ENCODE measurements at places on chromosomes 13 and 19.

DNA sequence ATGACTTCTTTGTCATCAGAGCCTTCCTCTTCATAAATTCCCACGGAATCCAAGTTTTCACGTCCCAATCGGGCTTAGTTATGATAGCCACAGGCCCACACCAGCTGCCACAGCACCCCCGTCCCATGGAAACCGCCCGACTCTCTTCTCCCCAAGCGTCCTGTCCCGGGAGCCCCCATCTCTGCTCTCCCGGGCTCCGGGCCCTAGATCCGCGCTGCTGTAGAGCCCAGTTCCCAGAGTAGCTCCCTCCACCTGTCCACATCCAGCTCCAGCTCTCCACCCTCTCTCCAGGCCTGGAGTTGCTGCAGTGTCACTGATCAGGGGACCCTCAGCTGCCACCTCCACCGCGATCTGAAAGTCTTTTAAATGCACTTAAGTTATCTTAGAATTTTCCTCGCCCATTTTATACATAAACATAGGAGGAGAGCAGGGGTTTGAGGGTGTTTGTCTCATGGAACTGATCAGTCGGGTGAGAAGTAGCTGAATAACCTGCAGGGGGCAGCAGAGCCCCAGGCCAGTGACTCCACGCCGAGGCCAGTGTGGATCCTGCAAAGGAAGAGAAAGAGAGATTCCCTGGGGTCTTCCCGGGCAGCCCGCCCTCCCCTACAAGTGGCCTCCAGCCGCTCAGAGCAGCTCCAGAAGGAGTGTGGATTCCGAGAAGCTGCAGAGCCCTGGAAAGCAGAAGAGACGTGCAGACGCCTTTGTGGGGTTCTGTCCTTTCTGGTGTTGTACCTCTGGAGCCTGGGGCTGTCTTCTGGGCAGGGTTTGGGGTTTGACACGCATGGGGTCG, 1.1 kb upstream of the ZNF763 start:
- peak; percentile 52 for DNase-seq

- no peak for DNase-seq
Observed at GRCh38 chr13:95067303-95067702, 233.9 kb downstream of the ABCC4 start.

- peak; percentile 90 for DNase-seq
Observed at GRCh38 chr13:114148521-114148855, 16.1 kb upstream of the RASA3 start.

- DNase-seq, result no peak
Observed at GRCh38 chr19:48302600-48302959, 22.8 kb upstream of the EMP3 start.

DNA sequence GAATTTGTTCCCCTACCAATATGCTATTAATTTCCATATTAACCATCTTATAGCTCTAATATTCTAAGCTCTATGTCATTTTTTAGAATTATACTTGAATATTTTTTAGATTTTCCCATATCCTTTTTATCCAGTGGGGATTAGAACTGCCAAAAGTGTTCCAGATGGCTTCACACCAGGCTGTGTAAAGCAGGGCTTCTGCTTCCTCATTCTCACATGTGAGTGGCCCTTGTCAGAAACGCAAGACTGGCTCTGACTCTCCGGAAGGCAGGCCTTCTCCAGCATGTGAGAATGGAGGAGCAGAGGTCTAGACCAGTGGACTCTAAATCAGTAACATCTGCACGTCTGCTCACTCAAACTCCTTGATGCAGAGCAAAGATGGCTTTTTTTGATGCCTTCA, 650.1 kb downstream of the FGF9 start:
- no peak for DNase-seq

DNA sequence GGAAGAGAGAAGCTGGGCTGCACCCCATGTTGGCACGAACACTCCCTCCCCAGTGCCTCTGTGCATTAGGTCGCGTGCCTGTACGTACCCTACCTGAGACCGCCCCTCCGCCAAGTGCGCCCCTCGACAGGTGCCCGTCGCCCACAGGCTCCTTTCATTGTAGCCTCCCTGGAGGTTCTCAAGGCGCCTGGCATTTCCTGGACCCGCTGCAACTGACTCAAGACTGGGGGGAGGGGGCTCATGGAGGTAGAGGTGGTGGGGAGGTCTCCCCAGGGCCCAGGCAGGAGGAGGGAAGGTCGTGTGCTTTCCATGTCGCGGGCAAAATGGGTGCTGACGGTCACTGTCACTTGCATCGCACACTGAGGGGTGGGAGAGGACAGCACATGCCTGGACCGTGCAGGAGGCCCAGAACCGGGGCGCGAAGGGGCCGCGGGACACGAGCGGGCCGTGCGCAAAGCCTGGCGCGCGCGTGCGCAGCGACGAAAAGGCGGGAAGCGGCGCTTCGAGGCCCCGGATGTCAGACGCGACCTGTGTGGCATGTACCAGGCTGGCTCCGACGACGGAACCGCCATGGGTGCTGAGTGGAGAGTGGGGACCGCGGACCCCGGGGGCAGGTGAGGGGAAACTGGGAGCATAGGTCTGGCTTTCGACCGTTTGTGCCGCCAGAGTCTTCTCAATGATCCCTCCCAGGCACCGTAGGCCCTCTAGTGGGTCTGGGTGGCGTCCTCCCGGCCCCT, 16.5 kb downstream of the NFIX start:
- DNase-seq, result no peak

- no peak for DNase-seq
Observed at GRCh38 chr13:76329004-76329403, 557.2 kb downstream of the KCTD12 start.

- DNase-seq, result no peak
Observed at GRCh38 chr13:41006306-41006705, 12.8 kb downstream of the ELF1 start.

- DNase-seq, result no peak
Observed at GRCh38 chr13:26822146-26822545, 61.6 kb upstream of the GPR12 start.

DNA sequence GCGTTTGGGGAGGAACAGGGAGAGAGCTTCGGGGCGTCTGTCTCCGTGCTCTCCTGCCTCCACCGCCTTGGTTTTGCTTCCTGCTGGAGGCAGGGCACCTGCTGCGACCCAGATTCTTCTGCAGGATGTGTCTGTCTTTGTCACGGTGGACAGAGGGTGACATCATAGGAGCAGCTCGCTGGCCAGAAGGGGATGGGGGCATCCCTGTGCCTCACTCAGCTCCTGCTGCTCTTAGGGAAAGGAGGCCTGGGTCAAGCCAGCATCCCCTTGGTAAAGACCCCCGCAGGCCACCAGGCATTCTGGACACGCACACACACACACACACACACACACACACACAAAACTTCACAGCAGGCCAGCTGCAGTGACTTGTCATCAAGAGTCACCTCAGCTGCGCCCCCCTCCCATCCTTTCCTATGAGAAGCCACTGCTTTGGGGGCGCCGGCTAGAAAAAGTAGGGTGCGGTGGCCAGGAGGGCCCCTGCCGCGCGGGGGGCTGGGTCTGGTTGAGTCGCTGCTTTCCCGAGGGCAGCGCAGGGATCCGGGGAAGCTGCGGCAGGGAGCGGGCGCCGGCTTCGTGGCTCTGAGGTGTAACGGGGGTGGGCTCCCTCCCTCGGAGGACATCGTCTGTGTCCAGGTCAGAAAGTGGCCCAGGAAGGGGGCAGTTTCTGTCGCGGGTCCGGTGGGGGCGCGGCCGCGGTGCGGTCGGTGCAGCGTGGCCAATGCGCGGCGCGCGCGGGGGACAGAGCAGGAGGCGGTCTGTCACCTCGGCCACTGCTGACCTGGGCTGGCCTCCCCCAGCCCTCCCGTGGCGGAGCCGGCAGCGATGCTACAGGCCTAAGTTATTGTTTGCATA, 15.8 kb upstream of the NPAS1 start:
- no peak for DNase-seq

DNA sequence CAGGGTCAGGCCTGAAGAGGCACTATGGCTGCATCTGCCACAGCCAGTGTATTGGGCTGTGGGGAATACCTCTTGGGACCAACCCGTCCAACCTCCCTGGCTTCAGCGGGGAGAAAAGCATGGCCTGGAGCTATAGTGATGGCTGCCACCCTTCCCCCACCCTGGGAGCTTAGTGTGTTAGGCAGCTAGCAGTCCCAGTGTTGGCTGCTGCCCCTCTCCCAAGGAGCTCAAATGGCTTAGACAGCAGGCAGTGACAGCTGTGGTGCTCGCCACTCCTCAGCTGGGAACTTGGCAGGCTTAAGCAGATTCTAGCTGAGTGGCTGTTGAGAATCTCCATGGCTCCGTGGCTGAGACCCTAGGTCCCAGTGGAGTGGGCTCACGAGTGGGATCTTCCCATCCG, 19.7 kb downstream of the ACOD1 start:
- DNase-seq, result no peak

- DNase-seq, result no peak
Observed at GRCh38 chr19:3343619-3344502, 22.5 kb upstream of the NFIC start.

DNA sequence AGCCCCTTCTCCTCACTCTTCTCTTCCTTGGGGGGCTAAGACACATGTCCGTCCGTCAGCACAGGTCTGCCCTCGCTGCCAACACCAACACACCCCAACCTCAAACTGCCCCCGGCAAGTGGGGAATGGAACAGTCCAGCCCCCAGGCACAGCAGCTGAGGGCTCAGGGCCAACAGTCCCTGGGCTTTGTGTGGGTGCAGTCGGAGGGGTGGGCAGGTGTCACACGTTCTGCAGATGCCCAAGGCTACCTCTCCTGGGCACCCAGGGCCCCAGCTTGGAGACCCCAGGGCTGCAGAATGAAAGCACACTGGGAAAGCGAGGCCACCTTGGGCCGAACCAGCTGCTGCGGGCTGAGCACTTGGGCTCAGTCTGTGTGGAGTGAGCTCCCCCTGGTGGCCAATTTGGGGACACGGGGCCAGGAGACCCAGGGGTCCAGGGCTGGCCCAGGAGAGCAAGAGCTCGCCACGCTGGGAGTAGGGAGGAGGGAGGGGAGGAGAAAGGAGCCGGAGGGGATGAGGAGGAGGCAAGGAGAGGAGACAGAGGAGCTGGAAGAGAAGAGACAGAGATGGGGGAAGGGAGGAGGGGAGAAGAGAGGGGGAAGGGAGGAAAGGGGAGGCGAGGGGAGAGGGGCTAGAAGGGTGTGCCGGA, 14.0 kb upstream of the ATP8B3 start:
- DNase-seq, result peak; percentile 82

- DNase-seq, result no peak
Observed at GRCh38 chr19:53980539-53981375, 10.7 kb upstream of the CACNG6 start.

DNA sequence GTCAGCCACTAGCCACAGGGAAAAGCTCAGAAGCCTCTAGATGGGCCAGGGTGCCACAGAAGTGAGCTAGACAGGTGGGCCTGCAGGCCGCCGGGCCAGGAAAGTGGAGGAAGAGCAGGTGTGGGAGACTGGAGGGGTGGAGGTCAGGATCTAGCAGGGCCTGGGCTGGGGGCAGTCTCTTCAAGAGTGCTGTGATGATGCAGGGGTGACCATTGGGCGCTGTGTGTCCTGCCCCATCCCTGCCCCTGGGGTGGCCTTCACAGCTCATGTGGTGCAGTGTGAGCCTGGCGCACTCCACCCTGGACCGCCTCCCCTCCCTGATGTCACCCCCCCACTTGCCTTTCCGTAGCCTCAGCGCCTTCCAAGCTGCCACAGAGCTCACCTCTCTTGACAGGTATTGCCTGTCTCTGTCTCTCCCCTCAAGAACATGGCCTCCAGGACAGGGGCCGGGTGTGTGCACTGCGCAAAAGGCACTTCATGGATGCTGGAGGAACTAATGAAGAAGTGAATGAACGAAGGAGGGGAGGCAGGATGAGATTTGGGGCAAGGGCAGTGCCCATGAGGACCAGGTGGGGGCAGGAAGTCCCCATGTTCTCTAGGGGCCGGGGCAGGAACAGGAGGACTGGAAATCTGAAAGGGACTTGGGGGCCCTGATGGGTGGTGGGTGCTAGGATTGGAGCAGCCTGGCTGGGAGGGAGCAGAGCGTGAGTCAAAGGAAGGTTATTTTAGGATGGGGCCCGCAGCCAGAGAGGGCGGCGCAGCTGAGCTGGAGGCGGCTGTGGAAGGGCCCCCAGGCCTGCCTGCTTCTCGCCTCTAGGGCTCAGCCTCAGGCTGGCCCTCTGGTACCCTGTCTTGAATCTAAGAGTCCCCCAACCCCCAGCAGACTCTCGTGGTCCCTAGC, 6.6 kb downstream of the SSBP4 start:
- DNase-seq, result no peak

Data from central memory CD8-positive, alpha-beta T cell (primary cell).